Spinal cord (tissue), 10 donors: ENCODE measurements at places on chromosomes 7 and 10. TPM values are rescaled to one million over a fixed set of nuclear protein-coding genes. Genes with fewer than 3 reads are reported as not detected.

DNA sequence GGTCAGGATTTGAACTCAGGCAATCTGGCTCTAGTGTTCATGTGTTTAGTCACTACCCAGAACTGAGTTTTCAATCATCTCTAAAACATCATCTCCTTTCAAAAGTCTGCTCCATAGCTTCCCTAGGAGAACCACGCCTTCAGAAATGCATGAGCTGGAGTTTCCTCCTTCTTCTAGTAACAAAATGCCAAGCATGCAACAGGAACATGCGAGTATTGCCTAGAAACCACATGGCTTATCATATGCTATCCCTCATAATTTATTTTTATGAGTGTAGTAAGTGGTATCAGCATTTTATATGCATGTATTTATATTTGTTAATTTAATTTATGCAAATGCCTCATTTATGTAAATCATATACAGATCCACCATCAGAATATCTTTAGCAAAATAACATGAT is 170.9 kb downstream of the RAB11FIP2 start:
- DNase-seq, result peak; percentile 48

The ZNF425 gene
- 5.7 TPM for total RNA-seq

The OR6B1 gene
- total RNA-seq, result not detected

DNA sequence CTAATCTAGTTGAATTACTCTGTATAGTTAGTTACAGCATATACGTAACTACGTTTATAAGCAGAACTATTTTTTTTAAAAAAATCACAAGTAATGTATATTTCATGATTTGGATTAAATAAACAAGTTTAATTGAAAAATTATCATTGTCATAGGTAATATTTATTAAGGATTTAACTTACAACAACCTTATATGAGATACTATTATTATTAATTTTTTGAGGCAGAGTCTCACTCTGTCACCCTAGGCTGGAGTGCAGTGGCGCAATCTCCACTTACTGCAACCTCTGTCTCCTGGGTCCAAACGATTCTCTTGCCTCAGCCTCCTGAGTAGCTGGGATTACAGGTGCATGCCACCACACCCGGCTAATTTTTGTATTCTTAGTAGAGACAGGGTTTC is 4.1 kb upstream of the CUL1 start:
- no peak for DNase-seq

GRCh38 chr7:47154791-47155190 is 427.1 kb downstream of the TNS3 start:
- no peak for DNase-seq

The SLC16A9 gene
- 52.1 TPM for total RNA-seq

- DNase-seq, result no peak
These were observed 472.9 kb upstream of the AKR1E2 start for GRCh38 chr10:4353059-4353655.

DNA sequence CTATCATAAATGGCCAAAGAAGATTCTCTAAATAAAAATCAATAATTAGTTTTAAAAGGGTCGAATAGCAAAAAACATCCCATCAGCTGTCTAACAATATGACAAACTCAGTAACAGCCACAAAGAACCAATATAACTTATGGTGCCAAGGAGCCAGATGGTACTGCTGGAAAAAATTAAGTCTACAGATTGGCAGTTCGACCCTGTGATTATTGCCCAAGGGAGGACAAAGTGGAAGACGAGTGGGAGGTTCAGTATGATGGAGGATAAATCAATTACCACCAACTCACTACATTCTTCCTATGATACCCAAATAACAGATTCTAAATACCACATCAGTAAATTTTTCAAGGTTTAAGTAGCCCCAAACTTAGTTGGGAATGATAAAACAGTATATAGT is 49.0 kb downstream of the SKAP2 start:
- DNase-seq, result no peak

The ZNF775 gene
- 7.3 TPM for total RNA-seq

The PAPOLB gene
- total RNA-seq, result 0.94 TPM

GRCh38 chr10:11760861-11761260 is 18.7 kb downstream of the ECHDC3 start:
- no peak for DNase-seq

- no peak for DNase-seq
These were observed 4.6 kb upstream of the SERPINE1 start for GRCh38 chr7:101121991-101122932.

The MBL2 gene
- not detected for total RNA-seq

The CCDC172 gene
- total RNA-seq, result not detected

DNA sequence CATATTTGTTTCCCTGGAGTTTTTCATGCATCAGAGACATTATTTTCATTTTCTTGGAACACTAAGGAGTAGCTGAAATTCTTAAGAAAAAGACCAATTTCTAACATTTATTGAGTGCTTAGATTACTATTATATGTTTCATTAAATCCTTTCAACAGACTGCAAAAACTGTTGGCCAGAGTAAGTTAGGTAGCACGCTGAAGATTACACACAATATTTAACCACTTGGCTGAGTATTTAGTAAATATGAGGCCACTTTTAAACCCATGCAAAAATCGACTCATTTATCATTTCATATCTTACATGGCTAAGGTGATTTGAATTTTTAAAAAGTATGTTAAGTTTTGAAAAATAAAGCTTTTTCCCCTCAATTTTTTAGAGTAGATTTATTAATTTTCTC is 358.8 kb downstream of the THSD7A start:
- DNase-seq, result no peak

The ITPRIP gene
- 5.7 TPM for total RNA-seq

The EZH2 gene
- 17.2 TPM for total RNA-seq
